ENCODE measurements at places on chromosomes 3 and 15.

DNA sequence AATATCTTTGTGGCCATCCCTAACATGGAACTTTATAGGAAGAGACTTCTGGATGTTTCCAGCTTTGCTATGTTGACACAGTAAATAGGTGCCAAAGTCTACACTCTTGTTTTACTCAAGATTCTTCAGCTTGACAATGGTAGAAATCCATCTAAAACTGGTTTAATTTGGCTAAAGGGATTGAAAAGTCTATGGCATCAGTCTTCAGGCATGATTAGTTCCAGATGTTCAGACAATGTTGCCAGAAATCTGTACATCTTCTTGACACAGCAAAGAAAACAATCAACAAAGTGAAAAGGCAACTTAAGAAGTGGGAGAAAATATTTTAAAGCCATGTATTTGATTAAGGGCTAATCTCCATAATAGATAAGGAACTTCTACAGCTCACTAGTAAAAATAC, 130.5 kb downstream of the LRRC3B start:
- no peak for DNase-seq

- DNase-seq, result no peak
These were observed 236.3 kb upstream of the LRTM1 start for GRCh38 chr3:55164191-55164590.

DNA sequence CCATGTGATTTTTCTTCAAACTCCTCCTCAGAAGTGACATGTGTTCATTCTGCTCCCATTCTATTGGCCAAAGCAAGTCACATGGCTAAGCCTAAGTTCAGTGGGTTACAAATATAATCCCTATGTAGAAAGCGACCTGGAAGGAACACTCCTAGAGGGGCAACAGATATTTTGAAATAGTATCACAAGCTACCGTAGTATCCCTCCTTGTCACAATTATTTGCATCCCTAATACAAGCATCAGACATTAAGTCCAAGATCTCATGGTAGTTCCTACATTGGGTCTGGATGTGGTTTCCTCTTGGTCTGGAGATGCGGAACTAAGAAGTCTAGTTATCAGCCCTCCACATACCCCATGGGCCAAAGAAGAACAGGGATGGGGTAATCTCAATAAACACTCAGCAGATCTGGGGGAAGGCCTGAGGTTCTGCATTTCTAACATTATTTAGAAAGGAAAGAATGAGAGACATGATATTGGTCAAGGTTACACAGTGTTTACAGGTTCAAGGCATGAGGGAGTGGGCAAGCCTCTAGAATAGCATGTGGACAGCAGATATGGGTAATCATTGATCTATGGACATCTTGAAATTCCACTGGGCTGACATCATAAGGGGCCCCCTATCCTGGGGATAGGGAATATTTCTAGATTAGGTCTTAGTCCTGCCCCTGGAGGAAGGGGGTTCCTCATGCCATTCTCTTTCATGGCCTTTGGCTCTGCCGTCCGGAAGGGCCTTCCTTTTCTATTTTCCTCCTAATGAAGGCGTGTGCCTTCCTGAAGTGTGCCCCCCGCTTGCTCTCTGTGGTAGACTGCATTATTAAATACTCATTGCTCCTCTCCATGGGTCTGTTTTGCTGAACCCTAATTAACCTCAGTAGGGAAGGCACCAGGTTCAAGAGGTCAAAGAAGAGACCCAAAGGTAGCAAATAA, 17.8 kb upstream of the ABHD2 start:
- peak; percentile 27 for DNase-seq

GRCh38 chr3:54445630-54446029, 323.3 kb downstream of the CACNA2D3 start:
- DNase-seq, result no peak

GRCh38 chr3:107847791-107848190, 243.0 kb downstream of the CD47 start:
- DNase-seq, result no peak

GRCh38 chr3:66478960-66479359, 21.9 kb downstream of the LRIG1 start:
- no peak for DNase-seq

DNA sequence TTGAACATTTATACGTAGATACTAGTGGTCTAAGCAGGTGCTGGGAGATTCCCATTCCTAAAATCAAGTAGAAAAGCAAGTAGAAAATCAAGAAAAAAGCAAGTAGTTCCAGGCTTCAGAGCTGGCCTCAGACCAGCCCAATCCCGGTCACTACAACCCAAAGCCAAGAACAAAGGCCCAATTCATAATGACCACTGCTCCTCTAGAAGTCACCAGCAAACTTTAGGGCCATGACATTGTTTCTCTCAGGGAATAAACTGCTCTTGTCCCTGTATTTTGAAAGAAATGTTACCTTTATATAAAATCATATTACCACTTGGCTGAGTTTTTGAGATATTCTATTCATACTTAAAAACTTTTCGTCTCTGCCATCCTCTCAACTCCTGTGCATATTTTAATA, 106.3 kb upstream of the IL12A start:
- no peak for DNase-seq

DNA sequence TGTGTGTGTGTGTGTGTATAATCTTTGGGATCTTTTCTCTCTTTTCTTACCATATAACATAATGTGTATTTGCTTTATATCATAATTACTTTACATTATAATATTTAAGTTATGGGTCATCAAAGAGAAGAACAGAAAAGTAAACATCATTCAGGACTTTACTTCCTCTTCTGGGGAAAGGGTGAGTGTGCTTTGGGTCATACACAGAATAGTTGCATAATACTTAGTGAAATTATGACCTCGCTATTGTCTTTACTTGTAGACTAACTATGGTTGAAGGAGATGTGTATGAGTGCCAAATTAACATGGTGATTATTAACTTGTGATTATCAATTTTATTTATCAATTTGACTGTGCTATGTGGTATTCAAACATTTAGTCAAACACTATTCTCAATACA, 1086.9 kb downstream of the DIPK2A start:
- peak; percentile 35 for DNase-seq

DNA sequence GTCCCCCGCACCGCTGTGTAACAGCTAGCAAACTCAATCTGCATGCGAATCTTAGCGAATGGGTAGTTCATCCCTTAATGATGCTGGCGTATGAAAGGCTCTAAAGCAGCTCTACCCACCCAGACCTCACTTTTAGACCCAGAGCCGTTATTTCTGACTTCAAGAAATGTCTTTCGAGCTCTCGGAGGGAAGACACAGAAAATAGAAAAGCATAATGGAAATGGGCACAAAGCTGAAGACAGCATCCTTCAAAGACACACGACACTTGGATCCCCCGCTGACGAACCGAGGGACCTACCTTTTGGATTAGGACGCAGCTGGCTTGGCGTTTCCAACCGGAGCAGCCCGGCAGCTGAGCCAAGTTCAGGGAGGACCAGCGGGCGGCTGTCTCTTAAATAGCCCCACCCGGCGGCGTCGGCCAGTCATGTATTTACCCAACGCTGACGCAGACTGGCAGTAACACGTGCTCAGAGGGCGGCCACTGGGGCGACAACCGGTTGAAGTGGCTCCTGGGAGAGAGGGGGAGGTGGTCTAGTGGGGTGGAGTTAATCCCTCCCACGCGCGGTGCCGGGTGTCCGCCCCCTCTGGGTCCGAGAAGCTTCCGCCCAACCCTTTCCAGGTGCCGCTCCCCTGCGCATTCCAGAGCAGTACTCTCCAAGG, 1.5 kb downstream of the CCK start:
- no peak for DNase-seq

DNA sequence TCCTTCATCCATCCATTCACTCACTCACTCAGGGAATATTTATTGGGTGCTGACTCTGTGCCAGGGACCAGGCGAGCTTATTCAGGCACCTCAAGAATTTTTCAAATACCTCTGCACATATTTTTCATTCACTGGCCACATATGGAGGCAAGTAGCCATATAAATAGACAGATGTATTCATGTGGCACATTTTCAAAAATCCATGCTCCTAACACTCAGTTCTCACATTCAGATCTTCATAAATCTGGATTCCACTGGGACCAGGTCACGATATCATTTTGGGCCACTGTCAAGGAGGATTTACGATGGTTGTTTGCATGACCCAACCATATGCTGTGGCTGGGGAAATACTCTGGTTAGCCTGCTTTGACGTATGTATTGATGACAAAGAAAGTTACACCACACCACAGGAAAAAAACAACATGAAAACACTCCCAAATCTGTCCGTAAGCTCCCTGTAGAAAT, 241.8 kb upstream of the LRTM1 start:
- DNase-seq, result no peak

- peak; percentile 50 for DNase-seq
These were observed 2.2 kb upstream of the GRAMD2A start for GRCh38 chr15:72199721-72200212.

DNA sequence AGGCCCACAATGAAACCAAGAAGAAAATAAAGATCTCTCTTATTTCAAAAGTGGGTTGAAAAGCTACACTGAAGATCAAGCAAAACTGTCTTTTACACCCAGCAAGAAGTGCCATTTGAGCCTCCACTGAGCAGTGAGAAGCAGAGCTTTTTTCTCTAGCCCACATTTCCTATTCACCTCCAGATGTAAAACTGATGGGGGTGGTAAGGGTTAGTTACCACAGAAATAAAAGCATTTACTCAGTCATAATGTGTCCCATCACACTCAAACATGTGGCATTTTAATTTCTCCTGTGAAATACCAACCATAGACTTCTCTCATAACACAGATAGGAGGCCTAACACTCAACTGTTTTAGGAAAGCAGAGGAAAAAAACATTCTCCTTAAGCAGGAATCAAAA, 21.0 kb downstream of the IFT57 start:
- no peak for DNase-seq

DNA sequence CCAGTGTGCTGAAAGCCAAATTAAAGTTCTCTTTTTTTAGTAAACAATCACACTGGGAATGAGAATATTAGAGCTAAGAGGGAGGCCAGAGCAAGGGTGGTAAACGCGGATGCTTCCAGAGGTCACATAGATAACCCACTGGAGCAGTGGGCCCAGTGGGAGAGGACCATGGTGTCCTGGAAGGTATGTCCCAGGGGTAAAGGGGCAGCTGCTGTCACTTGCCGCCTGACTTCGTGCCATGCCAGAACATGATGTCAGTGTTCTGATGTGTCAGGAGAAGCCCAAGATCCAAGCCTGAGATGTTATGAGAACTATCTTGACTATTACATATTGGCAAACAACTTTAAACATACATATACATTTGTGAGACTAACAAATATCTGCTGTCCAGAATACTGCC, 211.9 kb upstream of the IL12A start:
- no peak for DNase-seq

DNA sequence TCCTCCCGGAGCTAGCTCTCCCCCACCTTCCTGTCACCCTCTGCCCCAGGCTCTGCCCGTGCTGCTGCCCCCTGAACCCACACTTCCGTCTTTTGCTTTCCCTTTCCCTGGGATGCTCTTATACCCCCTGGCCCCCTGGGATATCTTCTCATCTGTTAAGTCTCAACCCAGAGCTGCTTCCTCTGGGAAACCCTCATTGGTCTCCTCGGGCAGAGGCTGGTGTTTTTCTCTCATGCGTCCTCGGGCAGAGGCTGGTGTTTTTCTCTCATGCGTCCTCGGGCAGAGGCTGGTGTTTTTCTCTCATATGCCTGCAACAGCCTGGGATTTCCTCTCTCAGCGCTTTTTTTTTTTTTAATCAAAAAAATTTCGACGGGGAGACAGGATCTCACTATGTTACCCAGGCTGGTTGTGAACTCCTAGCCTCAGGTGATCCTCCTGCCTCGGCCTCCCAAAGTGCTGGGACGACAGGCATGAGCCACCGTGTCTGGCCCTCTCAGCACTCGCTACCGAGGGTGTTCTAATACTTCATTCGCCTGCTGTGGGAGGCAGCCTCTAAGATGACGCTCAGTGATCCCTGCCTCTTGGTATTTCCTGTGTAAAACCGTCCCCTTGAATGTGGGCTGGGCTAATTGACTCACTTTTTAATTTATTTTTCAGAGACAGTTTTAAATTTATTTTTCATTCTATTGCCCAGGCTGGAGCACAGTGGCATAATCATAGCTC, 62.7 kb upstream of the TFRC start:
- DNase-seq, result no peak

GRCh38 chr3:170159933-170160332, 21.6 kb downstream of the PHC3 start:
- DNase-seq, result no peak

- DNase-seq, result no peak
These were observed 42.4 kb upstream of the RHO start for GRCh38 chr3:129485721-129486663.

DNA sequence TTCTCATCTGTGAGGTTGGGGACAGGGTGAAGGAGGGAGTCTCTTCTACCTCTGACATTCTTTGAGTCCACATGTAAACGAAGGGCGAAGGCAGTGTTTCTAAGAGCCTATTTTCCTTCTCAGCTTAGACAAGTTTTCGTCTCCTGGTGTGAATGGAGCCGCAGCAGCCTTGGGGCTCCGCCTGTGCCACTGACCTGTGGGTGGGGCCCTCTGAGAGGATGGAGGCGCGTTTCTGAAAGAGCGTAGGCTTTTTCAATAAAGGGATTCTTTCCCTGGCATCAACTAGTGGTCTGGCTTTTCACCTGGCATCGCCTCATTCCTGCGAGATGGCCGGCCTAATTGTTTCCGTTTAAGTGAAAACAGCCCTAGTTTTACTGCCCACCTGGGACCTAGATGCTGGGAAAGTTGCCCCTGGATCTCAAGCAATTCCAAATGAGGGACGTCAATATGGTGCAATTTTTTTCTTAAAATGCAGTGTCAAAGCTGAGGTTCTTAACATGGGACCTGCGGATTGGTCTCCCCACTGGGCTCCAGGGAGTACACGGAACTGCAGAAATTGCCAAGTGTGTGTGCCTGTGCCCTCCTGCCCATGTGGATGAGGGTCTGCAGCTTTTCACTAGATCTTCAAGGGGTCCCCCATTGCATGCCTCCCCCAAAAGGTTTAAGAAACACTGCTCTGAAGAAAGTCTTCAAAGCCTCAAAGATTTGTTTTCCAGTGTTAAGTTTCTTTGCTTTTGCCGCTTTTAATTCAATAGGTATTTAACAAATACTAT, 958 bp downstream of the GLDN start:
- DNase-seq, result no peak

DNA sequence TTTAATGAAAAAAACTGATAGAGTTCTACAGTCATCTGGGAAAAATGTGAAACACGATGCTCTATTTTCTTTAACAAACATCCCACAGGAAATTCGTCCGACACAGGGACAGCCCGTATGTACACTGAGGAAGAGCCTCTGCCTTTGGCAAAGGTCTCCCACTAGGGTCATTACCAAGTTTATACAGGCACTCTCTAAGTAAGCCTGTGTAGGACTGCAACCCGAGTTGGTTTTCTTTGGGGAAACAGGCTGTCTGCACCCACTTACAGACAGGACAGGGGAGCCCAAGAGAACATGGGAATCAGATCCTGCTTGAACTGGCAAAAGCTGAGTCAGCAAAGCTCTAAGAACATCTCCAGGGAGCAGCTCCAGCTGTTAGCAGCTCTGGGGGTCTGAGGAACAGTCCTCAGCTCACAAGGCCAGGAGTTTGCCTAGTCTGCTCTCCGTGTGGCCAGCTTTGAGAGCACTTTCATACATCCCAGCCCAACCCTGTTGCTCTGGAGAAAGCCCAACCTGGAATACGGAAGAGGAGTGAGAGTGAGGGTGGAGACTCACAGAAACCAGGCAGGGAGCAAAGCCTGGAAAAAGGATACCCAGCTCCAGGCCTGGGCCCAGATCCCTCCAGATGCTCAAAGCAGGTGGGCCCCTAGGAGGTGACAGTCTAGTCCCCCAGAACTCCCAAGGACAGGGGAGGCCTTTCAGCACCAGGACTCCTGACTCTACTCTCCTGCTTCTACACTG, 1.9 kb downstream of the TBC1D2B start:
- peak; percentile 29 for DNase-seq

Data from HL-60 (cell line).